ENCODE measurements at places on chromosomes 1 and 21. TPM values are rescaled to one million over a fixed set of nuclear protein-coding genes. Genes with fewer than 3 reads are reported as not detected.

GRCh38 chr21:31606081-31606874 lies 53.2 kb upstream of the SOD1 start:
- no peak overlapping the region for H3K4me3 ChIP-seq
- H3K27ac ChIP-seq: no peak overlapping the region
- peaks cover 10% of the 10 kb centered on the region for H3K4me1 ChIP-seq
- no peak for DNase-seq
- H3K36me3 ChIP-seq: no peaks in the 10 kb centered on the region
- no peaks in the 10 kb centered on the region for H3K27me3 ChIP-seq

RIPPLY3 gene
- 2.3 TPM for total RNA-seq

- H3K4me1 ChIP-seq: no peaks in the 10 kb centered on the region
- DNase-seq: no peak
- no peaks in the 10 kb centered on the region for H3K36me3 ChIP-seq
- no peak overlapping the region for H3K27ac ChIP-seq
Observed at GRCh38 chr1:179351281-179351680, 14.5 kb upstream of the AXDND1 start.

LMOD1 gene
- total RNA-seq: 1.5 TPM

NPPA gene
- total RNA-seq: not detected

Data from WTC11 (cell line).